ENCODE measurements at places on chromosomes 7 and 10.

- no peak for DNase-seq
Observed at GRCh38 chr7:47582764-47583738, 1.1 kb upstream of the TNS3 start.

DNA sequence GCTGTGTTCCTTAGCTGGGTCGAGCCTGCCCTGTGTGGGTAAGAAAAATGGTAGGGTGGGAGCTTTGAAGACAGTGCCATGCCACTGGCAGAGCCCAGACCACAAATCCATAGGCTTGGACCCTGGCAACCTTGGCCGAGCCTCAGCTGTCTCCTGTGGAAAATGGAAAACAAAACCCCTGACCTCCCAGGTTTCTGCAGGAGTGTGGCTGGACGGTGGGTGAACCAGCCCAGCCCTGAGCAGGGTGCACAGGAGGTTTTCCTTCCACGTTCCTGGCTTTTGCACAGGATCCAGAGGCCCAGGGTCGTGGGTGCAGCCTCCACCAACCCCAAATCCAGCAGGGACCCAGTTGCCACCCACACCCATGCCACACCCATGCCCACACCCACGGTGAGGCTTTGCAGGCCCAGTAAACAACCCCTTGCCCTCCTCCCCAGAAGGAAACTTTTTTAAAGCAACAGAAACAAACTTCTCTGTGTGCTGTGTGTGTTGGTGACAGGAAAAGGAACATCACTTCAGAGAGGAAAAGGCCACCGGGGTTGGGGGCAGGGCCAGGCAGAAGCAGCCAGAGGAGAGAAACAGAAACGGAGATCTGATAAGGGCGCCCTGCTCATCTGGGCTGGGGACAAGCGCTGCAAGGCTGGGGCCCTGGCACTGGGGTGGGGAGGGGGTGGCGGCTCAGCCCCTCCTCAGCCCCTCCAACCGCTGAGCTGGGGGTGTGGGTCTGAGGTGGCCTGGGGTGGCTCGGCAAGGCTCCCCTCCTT, 20.7 kb upstream of the ZMIZ1 start:
- peak; percentile 77 for DNase-seq

- DNase-seq = no peak
Observed at GRCh38 chr10:77168161-77168560, 469.4 kb downstream of the KCNMA1 start.

- no peak for DNase-seq
Observed at GRCh38 chr7:111410899-111411298, 151.4 kb downstream of the IMMP2L start.

- no peak for DNase-seq
Observed at GRCh38 chr7:157008-157310, 35.4 kb upstream of the FAM20C start.

DNA sequence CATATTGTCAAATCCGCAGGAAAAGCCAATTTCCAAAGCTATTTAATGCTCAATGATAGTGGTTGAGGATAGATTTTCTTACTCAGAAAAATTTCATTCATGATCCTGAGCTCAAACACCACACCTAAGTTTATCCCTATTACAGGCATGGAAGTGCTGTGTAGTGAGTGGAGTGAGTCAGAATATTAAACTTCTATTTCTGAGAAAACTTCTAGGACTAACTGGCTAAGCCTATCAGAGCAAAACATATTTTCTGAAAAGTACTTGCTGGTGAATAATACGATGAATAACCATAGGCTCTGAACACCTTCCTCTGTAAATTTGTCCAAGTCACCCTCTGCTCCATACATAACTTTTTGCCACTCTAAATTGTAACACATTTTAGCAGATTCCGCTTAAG, 221.5 kb downstream of the SUGCT start:
- DNase-seq = no peak

DNA sequence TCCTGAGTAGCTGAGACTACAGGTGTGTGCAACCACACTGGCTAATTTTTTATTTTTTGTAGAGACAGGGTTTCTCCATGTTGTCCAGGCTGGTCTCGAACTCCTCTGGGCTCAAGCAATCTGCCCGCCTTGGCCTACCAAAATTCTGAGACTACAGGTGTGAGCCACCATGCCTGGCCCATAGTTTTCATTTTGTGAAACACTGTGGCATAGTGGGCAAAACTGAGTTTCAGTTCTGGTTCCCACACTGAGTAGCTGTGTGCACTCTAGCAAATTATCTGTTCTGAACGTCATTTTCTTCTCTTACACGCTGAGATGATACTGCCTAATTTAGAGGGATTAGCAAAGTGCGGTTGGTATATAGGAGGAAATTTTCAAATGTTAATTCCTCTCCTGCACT, 13.5 kb downstream of the ATP5MK start:
- no peak for DNase-seq

DNA sequence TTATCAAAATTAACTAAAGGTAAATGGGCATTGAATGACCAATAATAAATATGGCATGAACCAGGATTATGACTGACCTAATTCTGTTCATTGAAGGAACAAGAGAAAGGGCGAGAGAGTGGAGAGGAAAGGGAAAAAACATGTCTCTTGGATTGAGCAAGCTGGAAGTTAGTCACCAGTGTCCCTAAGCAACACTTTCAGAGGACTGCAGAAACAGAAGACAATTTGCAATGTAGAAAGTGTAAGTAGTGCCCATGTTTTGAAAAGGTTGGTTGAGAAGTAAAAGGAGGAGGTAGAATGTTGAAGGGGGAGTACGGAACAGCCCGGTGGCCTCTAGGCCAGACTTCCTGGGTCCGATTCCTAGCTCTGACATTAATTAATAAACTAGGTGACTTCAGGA, 94.6 kb downstream of the FAS start:
- DNase-seq = no peak

DNA sequence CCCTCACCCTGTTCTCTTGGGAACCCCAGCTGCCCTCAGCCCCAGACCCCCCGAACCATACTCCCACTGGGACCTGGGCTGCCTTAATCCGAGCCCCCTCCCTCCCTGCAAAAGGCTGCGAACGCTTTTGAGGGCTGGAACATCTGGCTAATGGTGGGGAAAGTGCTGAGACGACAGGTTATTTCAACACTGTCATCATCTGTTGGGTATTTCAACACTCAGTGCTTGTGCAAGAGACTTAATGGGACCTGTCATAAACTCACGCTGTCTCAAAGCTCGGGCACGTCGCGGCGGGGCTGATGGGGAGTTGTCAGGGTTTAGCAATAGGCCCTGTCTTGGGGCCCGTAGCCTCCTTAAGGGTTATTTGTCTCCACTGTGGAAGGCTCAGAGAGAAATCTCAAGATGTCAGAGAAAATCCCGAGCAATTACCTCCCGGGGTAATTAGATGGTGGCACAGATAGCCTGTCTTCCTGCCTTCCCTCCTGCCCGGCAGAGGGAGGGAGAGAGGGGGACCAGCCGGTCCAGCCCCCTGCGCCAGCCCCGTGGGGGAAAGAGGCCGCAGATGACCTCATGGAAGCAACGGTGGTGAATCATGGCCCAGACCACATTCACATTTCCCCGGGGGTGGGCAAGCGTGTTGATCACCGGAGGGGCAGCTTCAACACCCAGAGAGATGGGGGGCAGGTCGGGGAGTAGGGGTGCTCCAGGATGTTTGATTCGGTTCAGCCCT, 88.7 kb upstream of the MYL10 start:
- DNase-seq = no peak

DNA sequence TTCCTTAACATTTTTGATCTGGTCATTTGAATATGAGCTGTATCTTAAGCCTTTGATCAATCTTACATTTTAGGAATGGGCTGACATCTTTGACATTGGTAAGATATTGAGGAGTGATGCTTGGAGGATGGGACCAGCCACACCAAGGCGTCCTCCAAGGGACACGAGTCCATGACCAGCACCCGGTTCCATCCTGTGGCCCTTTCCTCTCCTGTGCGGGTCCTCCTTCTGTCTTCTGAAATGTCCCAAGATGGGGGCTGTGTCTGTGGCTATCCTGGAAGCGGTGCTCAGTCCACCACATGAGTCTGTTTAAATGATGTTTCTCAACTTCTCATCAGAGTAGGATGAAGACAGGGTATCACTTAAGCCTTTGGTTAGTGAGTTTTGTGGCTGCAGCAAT, 67.3 kb upstream of the SHH start:
- no peak for DNase-seq

DNA sequence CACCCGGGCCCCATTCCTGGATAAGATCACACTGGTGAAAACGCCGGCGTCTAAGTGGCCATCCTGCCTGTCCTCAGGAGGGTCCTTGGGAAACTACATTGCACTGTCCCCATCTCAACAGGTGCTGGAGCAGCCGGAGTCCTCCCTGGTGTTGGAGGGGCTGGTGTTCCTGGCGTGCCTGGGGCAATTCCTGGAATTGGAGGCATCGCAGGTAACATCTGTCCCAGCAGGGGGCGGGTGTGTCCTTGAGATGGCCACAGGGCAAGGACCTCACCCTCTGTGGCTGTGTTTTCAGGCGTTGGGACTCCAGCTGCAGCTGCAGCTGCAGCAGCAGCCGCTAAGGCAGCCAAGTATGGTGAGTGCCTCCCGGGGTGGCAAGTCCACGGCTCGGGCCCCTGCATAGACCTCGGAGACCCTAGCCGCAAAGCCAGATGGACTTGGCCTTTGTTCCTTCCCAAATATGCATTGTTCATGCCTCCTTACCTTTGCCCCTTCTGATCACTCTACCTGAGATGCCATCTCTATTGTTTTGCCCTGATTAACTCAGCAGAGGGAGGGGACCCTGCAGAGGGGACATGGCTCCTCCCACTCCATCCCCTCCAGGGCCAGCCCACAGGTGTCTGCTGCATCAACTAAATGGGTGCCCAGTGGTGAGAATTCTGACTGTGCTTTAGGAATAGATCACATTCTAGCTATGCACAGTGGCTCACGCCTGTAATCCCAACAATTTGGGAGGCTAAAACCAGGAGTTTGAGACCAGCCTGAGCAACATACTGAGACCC, 23.8 kb downstream of the ELN start:
- no peak for DNase-seq

DNA sequence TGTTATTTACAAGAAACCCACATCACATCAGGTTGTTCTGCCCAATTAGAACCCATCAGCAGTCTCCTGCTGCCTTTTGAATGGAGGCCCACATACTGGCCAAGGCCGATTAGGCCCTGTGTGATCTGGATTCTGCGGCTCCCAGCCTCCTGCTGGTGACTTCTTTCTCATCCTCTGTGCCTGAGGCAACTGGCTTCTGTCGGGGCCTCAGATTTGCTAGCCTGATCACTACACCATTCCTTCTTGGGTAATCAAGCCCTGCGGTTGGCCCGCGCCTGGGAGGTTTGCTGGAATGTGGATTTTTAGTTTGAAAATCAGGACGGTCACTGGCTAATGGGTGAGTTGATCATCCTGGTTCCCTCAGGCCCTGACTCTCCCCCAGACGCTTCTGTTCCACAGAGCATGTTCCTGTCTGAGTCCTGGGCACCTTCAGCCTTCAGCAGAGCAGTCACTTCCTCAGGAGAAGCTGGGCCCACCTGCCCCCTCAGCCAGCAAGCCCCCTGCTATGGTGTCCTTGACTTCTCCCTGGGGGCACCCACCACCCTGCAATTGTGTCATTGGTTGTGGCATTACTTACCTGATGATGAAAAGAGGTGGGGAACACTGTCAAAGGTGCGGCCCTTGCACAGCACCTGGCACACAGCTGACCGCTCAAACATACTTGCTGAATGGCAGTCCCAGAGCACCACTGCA, 207.6 kb downstream of the PHTF2 start:
- DNase-seq = no peak

GRCh38 chr10:102727037-102727818, 12.8 kb downstream of the SFXN2 start:
- DNase-seq = no peak

- DNase-seq = no peak
Observed at GRCh38 chr7:106895246-106895864, 30.3 kb downstream of the PIK3CG start.

DNA sequence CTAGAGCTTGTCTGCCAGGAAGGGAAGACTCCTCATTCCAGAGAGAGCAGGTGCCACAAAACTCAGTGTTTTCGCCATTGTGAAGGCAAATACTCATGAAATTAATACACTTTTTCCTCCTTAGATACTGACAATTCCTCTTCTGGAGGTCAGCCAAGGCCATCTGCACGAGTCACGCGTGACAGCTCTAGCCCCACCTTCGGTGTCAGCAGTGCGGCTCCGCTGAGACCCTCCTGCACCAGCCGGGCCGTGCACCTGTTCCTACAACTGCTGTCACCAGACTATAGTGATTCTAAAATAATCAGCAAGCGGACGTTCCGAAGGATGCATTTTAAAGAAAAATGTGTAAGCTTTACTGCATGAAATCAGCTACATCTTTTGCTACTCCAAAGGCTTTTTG, 127.7 kb downstream of the DIP2C start:
- DNase-seq = no peak

GRCh38 chr7:158419238-158419785, 168.3 kb downstream of the PTPRN2 start:
- no peak for DNase-seq

- no peak for DNase-seq
Observed at GRCh38 chr7:28112012-28112411, 68.6 kb downstream of the JAZF1 start.

- DNase-seq = no peak
Observed at GRCh38 chr10:93235686-93236085, 162.0 kb downstream of the CYP26A1 start.

DNA sequence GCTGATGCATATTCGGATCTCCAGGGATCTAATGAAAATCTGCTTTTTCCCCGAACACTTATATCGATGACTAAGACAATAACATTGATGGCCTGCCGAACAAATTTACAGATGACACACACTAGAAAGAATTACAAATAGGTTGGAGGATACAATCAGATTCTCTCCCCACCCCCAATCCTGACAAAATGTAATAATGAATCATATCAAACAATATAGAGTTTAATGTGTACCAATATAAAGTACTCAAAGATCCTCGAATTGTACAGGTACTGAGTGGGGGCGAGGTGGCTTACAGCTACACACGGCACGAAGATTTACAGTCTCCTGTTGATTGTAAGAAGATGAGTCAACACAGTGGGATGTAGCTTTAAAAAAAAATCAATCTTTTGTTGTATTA, 182.7 kb upstream of the MKLN1 start:
- no peak for DNase-seq

DNA sequence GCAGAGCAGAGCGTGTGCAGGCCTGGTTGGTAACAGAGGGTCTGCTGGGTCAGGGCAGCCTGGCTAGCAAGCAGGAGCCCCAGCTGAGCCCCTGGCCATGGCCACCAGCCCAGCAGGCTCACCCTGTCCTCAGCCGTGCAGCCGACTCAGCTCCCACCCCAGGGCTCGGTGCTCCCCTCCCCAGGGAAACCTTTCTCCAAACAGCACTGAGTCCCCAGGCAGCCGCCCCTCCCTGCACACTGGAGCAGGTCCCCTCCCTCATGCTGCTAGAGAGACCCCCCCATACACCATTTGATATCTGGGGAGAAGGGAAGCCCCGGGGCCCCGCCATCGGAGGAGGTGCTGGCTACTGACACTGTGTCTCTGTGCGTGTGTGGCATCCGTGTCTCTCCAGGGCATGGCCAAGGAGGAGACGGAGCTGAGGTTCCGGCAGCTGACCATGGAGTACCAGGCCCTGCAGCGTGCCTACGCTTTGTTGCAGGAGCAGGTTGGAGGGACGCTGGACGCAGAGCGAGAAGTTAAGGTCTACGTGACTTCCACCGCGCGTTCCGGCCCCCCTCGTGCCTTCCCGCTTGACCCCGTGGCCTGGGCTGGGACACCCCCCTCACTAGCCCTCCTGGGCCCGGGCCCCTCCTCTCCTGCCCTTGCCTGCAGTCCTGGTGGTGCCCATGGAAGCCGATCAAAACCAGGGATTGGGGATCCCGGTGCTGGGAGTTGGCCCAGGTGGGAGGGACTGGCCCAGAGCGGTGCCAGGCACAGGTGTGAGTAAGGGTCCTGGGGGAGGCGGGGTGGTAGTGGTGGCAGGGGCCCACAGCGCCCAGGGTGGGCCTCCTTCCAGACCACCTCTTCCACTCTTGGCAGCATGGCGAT, 45.0 kb upstream of the DPYSL4 start:
- no peak for DNase-seq
